Stimulated activated CD4-positive, alpha-beta T cell treated with anti-CD3 and anti-CD28 coated beads, Interleukin-4, amount 100 ng/mL, for 48 hours (primary cell): ENCODE measurements at places on chromosomes 11 and 22.

DNA sequence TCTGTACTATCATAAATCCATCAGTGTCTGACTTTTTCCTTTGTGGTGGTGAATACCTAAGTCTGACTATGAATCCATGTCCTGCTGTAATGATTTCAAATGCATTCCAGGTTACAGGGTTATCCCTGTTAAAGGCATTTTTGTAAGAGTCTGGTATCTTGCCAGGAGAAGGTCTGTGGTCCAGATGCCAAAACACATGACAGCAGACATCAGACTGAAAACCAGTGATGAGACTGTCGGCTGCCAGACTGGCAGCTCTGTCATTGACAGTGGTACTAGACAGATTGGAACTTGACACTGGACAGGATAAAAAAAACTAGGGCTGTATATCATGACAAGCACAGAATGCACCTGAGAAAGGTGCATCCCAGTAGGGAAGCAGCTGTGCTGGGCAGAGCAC is 301.8 kb upstream of the FAT3 start:
- DNase-seq: no peak

DNA sequence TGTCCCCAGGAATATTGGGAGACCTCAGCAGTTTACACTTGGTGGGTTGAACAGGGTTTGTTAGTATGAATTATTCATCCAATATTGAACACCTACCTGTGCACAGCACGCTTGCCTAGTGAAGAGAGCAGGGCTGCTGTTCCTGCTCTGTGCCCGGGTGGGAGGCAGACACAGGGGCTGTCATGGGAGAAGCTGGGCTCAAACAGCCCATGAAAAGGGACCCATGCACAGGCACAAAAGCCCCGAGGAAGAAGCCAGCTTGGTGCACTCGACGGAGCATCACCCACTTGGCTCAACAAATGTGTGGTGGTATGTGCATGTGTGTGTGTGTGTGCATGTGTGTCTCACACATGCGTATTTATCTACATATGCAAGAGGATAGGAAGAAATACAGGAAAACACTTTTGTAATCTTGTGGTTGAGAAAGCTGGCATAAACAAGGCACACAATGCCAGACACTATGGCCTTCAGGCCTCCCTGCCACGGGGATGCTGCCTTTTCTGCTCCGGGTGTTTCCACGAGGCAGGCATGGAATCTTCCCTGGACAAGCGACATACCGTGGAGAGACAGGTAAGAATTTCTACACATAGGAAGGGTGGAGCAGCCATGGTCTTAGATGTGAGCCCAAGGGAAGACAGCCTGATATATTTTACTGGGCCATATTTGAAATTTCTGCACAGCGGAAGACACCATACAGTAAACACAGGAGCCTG is 5.0 kb upstream of the APOBEC3A start:
- no peak for DNase-seq

DNA sequence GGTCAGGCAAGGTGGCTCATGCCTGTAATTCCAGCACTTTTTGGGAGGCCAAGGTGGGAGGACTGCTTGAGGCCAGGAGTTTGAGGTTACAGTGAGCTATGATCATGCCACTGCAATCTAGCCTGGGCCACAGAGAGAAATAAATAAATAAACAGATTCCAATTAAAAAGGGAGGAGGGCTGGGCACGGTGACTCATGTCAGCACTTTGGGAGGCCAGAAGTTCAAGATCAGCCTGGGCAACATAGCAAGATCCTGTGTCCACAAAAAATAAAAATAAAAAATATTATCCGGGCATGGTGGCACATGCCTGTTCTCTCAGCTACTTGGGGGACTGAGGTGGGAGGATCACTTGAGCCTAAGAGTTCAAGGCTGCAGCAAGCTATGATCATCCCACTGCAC is 7.5 kb downstream of the CYB561A3 start:
- no peak for DNase-seq

GRCh38 chr11:109026891-109027489 is 362.1 kb downstream of the DDX10 start:
- no peak for DNase-seq

DNA sequence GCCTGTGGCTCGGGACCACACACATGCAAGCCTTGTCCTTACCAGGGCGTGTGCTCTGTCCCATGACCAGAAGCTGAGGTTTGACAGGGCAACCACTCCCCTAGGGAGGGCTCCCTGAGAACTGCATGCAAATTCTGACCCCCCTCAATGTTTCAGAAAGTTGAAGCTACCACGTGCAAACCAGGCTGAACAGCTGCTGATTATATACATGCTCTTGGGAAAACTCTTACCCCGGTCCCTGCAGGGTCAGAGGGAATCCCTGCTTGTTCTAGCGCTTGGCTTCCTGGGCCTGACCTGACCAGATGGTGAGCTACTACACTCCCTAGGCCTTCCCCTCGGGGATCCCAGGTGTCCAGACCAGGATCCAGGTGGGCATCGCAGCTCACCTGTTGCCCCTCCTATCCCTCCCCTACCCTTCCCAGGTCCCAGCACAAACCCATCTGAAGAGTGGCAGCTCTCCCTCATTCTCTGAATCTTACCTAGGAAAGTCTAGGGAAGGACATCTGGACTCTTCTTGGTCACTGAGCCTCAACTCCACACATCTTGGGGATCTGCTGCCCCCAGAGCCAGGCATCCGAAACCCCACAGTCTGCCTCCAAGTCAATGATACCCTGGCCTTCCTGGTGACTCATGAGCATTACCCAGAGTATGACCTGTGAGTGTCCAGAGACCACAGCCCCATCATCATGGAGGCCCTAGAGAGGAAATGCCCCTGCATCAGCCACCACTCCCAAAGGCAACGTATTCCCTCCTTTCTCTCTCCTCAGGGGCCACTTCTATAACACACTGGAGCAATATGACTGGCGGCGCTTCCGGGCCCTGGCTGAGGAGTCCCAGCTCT is 61.5 kb downstream of the BTG4 start:
- no peak for DNase-seq

DNA sequence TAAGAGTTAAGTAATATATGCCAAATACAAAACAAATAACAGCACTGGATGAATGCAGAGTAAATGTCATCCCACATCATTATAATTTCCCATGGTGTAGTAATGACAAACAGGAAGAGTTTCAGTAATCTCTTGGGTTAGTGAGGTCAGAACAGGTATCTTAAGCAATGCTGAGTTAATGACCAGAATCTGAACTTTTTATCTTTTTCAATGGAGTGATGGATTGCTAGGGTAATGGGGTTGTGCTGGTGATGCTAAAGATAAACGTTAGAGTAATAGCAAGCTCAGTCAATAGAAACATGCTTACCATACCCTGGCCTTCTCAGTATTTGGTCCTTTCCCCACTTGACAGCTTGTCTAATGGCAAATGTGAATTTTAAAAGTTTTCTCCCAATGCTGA is 11.5 kb upstream of the BDNF start:
- no peak for DNase-seq
